Heart left ventricle (tissue), 16 donors: ENCODE measurements at places on chromosomes 1 and 21. TPM values are rescaled to one million over a fixed set of nuclear protein-coding genes. Genes with fewer than 3 reads are reported as not detected.

The GRIK3 gene
- polyA plus RNA-seq: 0.38 TPM

The KLF17 gene
- polyA plus RNA-seq: not detected

The SV2A gene
- polyA plus RNA-seq: 0.30 TPM

The ITGB2 gene
- 6.1 TPM for polyA plus RNA-seq

The TMEM222 gene
- polyA plus RNA-seq: 49.3 TPM

The CRABP2 gene
- polyA plus RNA-seq: 1.5 TPM

The DMRTA2 gene
- polyA plus RNA-seq: not detected

The IL19 gene
- not detected for polyA plus RNA-seq

The CRYBG2 gene
- not detected for polyA plus RNA-seq

The CELA3B gene
- polyA plus RNA-seq: not detected

The IER5 gene
- polyA plus RNA-seq: 19.9 TPM
